ENCODE measurements at places on chromosomes 16 and 17.

DNA sequence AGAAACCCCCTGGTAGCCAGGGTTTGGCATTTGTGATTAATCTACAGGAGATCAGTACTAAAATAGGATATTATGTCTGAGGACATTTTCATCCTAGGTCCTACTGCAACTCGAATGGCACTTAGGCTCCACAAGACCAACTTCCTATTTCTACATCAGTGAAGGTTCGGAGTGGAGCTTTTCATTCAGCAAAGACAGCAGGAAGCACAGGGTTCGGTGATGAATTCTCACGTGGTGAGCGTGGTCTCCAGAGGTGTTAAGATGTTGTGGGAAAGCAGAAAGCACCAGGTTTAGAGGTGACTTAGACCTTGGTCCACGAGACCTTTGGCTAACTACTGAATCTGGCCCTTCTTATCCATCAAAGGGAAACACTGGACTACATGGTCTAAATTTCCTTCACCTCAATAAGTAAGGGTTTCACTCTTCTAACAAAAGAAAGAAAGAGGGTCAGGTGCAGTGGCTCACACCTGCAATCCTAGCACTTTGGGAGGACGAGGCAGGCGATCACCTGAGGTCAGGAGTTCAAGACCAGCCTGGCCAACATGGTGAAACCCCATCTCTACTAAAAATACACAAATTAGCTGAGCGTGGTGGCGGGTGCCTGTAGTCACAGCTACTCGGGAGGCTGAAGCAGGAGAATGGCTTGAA is 13.9 kb upstream of the HELZ start:
- no peak for DNase-seq

GRCh38 chr16:68078701-68079375 is 6.3 kb upstream of the NFATC3 start:
- DNase-seq: no peak

DNA sequence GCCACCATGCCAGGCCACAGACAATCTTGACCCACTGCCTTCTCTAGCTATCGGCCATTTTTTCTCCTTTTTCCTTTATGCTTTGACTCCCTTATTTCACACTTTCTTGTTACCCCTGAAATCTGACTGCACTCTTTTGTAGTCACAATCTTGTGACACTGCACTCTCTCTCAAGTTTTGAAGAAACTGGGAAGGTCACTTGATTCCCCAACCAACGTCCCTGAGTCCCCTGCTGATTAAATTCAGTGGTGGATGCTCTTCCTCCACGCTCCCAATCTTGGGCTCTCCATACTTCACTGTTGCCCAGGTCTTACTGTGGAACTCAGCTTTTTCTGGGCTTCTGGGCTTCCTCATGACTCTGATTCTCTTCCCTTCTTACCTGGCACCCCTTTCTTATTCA is 33.9 kb downstream of the PECAM1 start:
- peak; percentile 51 for DNase-seq

- DNase-seq: no peak
Observed at GRCh38 chr16:24027466-24027865, 191.7 kb downstream of the PRKCB start.

- DNase-seq: no peak
Observed at GRCh38 chr17:30263552-30264333, 28.0 kb downstream of the BLMH start.

DNA sequence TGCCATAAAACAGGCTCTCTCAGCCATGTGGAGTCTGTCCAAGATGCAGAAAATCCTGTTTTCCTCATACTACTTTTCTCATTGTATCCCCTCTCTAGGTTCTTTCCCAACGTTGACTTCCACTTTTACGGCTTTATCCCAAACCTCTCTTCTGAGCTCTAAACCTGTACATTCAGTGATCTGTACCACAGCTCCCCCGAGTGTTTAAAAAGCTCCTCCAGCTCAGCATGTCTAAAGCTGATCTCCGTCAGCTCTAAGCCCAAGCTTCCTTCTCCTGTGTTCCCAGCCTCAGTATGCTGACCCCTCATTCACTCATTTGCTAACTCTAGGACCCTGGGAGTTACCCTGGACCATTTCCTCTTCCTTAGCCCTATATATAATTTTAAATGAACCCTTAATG is 144.6 kb downstream of the DNAH9 start:
- DNase-seq: no peak

DNA sequence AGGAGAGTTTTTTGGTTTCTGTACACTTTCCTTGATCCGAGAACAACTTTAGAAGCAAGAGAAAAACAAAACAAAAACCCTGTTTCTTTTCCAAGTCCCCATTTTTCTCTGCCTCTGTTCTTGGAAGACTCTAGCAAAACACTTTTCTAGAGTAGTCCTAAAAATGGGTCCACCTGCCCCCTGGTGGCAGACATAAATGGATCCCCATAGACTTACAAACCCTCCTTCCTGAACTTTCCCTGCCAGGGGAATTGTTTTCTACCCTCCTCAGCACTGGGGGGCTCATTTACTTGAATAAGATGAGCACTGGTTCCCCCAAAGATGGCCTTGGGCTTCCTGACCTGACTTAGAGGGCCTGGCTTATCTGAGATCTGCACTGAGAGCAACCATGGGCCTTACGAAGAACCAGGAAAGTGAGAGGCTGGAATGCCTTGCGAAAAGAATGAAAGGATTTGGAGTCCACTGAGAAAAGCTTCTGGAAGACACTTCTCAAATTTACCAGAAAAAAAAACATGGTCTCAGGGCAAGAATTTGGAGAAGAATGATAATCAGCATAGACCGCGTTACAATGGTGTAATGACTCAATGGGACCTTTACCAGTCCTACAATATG is 48.0 kb upstream of the CDYL2 start:
- DNase-seq: no peak

GRCh38 chr17:32342603-32343325 is 791 bp upstream of the C17orf75 start:
- DNase-seq: no peak

- no peak for DNase-seq
Observed at GRCh38 chr17:29594519-29595090, 1.7 kb downstream of the ANKRD13B start.

DNA sequence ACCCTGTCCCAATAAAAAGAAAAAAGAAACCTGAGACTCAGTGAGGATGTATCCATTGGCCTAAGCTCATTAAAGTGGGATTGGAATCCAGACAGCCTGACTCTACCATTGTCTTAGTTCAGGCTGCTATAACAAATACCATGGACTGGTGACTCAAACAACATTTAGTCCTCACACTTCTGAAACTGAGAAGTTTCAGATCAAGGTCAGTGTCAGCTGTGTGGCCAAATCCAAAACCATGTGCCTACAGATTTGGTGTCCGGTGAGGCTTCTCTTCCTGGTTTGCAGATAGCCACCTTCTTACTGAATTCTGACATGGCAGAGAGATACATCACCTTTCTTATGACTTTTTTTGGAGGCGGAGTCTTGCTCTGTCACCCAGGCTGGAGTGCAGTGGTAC is 53.3 kb upstream of the KDM8 start:
- no peak for DNase-seq

GRCh38 chr17:9837551-9838471 is 12.1 kb downstream of the GLP2R start:
- DNase-seq: no peak

DNA sequence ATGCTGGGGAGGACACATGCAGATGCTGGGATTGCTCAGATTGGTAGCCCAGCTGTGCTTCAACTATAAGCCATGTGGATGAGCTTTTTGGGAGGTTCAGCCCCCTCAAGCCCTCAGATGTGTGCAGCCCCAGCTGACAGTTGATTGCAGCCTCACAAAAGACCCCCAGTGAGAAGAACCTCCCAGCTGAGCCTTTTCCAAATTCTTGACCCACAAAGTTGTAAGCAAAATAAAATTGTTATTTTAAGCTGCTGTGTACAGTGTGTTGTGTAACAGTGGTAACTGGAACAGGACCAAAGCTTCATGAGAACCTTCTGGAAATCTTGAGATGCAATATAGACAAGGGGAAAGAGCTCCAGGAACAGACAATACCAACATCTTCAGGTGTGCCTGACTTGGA is 156.8 kb upstream of the IRX3 start:
- no peak for DNase-seq

DNA sequence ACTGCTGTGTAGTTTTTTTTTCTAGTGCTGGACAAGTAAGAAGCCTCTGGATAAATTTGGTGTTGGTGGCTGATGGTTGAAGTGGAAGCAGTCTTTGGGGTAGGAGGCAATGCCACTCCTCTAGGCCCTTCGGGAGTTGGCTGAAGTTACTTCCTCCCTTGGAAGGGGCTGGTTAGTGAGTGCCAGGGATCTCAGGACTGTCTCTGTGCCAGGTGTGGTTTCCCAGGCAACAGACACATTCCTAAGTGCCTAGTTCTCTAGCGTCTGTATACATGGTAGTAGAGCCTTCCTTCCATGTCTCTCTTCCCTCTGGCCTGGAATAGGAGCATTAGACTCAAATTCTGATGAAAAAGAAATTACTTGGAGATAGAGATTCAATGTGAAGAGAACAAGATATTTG is 15.3 kb downstream of the TMEM98 start:
- no peak for DNase-seq

- no peak for DNase-seq
Observed at GRCh38 chr17:37824534-37825485, 80.0 kb upstream of the HNF1B start.

GRCh38 chr17:3803308-3803640 is 2.3 kb upstream of the ITGAE start:
- DNase-seq: no peak

GRCh38 chr16:82264756-82265155 is 94.7 kb upstream of the MPHOSPH6 start:
- no peak for DNase-seq

DNA sequence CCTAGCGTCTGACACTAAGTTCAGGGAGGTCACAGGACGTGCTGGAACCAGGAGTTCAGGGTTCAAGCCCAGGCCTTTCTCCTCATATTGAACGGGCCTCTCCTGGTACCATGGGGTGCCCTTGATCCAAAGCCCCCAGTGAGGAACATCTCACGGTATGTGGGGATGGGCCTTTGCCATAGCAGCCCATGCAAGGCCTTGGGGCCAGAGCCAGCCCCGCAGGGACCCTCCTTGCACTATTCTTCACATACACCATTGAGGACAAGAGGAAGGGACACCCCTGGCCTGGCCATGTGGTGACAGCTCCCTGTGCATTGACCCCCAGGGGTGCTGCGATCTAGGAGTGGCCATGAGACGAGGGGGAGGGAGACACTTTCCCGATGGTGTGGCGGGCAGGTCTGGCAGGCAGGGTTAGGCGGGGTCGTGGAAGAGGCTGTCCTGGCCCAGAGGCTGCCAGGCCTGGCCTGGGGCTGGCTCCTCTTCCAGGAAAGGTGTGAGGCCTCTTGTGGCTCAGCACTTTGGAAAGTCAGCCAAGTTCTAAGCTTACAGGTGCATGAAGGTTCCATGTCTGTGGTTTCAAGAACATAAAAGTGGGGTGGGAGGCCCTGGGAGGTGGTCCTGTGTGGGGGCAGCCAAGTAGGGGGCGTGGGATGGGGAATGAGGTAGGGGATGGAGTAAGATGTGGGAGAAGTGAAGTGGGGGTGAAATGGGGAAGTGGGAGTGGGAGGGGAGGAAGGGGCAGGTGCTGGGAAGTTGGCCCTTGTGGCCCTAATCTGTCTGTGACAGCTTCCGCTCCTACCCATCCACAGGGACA is 88.7 kb upstream of the CBX4 start:
- no peak for DNase-seq

DNA sequence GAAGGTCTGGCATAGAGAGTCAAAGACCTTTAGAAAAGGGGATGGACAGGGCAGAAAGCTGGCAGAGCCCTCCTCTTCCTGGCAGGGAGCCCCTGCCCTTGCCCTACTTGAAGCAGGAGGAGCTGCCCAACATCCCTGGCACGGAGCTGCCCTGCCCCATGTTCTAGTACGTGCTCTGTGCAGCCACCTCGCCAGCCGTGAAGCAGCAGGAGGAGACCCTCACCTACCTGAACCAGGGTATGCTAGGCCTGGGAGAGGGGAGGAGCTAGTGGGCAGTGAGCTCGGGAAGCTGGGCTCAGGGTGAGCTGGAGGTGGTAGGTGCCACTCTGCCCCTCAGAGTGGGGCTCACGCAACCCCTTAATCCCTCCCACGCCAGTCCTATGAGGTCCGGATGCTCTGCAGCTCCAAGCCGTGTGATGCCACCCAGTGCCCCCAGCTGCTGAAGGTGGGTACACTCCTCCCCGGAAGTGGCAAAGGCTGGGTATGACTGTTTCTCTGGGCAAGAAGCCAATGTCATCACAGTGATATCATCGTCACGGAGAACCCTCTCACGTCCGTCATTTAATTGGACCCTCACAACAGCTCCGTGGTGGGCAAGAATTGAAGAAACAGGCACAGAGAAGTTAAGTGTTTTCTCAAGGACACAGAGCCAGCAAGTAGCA is 12.7 kb upstream of the STAC2 start:
- peak; percentile 16 for DNase-seq

GRCh38 chr16:1863681-1864460 is 8.1 kb downstream of the MEIOB start:
- DNase-seq: peak; percentile 43

- no peak for DNase-seq
Observed at GRCh38 chr16:49617710-49618330, 238.1 kb downstream of the ZNF423 start.

GRCh38 chr16:27315333-27316037 is 1.7 kb downstream of the IL4R start:
- DNase-seq: no peak

DNA sequence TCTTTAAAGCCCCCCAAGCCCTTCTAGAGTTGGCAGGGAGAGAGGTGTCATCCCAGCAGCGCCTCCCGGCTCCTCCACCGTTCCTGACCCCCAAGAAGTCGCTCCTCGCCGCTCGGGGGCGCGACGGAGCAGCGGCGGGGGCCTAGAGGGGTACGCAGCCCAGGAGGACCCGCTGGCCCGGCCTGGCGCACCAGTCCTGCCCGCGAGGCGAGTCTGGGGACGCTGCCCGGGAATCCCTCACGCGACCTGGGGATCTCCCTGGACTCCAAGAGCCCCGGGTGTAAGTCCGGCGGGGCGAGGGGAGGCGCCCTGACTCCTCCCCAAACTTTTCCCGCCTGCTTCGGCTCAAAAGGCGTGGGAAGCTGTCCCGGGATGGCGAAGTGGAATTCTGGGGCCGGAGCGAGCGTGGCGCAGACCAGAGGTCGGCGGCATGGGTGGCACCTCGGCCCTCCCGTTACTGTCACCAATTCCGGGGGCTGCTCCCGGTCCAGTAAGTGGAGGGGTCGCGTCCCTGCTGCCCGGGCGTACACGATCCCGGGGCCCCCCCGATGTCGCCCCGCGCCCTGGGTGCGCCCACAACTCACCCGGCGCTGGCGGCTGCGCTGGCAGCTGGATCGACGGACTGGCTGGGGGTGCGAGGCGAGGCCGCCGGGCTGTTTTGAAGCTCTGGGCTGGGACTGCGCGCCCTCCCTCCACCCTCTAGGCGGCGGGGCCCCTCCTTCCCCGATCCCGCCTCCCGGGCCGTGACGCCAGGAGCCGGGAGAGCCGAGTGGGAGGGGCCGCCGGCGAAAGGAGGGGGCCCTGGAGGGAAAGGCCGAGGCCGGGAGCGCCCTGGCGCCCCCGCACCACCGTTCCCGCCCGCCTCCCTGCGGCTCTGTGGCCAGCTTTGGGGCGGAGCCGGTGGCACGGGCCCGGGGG is at the start of gene EMP2:
Gene EMP2 (minus strand): TSS at position 634 of the 918 bp plus-strand sequence. CDS start 32,981 bp downstream, outside the sequence.
- peak; percentile 57 for DNase-seq

- peak; percentile 63 for DNase-seq
Observed at GRCh38 chr16:49701789-49702494, 154.0 kb downstream of the ZNF423 start.
